CD4-positive, alpha-beta T cell treated with Interleukin-10 for 1 hour (primary cell): ENCODE measurements at places on chromosomes 16 and 17.

GRCh38 chr17:17676752-17677151 is 4.5 kb upstream of the RAI1 start:
- no peak for DNase-seq

GRCh38 chr17:43774304-43775250 is 4.2 kb downstream of the DUSP3 start:
- DNase-seq: no peak

GRCh38 chr17:63478814-63479494 is 2.1 kb downstream of the ACE start:
- peak; percentile 82 for DNase-seq

DNA sequence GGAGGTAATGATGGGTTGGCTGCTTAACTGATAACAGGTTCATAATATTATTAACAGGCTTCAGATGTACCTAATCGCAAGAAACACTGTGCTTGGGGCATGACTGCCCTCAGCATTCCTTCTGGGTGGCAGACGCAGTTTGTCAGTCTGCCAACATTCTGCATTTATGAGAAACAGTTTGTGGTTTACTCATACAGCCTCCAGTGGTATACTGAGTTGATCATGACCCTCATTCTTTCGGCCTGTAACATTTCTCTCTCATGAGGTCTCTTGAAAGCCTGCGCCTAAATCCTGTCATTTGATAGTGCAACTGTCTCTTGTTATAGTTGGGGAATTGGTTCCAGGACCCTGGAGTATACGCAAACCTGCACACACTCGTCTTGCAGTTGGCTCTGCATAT is 4.9 kb upstream of the RUSF1 start:
- no peak for DNase-seq

DNA sequence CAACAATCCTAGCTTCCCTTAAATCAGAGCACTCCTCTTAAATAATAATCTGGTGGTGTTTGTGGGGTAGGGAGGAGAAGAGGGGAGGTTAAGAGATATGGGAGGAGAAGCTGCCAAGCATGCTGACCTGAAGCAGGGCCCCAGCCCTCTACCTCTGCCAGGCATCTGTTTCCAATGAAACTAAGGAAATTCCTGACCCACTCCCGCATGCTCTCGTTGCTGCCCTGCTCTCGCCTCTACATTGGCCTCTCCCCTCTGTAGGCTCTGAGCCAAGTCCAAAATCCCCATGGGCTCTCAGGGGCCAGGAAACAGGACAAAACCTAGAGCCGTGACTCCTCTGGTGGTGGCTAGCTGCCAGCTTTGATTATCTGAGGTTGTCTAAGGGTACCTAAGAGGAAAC is 559.5 kb upstream of the CDH11 start:
- no peak for DNase-seq

GRCh38 chr16:88831838-88832237 is 20.1 kb upstream of the APRT start:
- DNase-seq: no peak

DNA sequence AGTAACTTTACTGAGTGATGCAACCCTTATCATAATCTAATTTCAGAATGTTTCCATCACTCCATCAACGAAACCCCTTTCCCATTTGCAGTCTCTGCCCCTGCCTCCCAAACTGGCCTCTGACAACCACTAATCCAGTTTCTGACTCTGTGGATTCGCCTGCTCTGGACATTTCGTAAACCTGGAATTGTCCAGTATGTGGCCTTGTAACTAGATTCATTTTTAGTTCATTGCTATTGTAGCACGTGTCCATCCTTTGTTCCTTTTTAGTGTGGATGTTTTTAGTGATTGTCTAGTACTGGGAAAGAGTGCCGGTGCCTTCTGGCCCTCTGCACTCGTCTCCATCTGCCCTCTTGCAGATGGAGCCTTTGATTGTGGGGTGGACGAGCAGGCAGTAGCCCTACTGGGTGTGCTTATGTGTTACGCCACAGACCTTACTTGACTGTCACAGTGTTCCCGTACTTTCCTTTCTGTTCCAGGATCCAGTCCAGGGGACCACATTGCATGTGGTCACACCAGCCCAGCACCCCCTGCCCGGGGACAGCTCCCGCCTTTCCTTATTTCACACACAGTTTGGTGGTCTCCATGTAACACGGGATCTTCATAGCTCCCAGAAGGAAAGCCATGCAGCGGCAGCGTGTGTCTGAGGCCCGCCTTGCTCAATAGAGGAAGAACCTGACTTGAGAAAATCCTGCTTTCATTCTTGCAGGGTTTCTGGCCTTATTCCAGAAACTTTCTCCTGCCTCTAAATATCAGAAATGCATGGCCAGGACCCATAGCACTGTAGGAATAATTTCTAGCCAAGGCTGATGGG is 8.8 kb downstream of the KIAA0513 start:
- no peak for DNase-seq

- no peak for DNase-seq
Observed at GRCh38 chr17:2924211-2924610, 128.0 kb downstream of the RAP1GAP2 start.

- peak; percentile 34 for DNase-seq
Observed at GRCh38 chr16:57764341-57765159, 29.0 kb downstream of the KATNB1 start.

- no peak for DNase-seq
Observed at GRCh38 chr17:74204474-74204873, 996 bp downstream of the RPL38 start.

GRCh38 chr17:75818326-75818885 is 25.8 kb downstream of the UNC13D start:
- no peak for DNase-seq

DNA sequence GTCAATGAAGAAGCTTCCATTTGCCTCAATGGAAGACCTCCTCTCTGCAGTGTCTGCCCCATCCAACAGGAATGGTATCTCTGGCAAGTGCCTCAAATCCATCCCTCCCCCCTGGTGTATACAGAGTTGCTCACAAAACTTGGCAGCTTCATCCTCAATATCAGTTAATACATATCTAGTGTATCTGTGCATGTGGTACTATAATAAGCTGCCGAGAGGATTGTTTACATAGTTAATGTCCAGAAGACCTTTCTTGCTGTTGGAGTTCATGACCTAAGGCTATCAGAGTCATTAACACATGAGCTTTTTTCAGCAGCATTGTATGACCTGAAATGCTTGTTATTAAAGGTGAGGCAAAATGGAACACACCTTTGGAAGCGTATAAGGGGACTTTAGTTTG is 14.0 kb upstream of the RASL10B start:
- DNase-seq: no peak

GRCh38 chr16:13621639-13622038 is 298.3 kb upstream of the ERCC4 start:
- DNase-seq: no peak

DNA sequence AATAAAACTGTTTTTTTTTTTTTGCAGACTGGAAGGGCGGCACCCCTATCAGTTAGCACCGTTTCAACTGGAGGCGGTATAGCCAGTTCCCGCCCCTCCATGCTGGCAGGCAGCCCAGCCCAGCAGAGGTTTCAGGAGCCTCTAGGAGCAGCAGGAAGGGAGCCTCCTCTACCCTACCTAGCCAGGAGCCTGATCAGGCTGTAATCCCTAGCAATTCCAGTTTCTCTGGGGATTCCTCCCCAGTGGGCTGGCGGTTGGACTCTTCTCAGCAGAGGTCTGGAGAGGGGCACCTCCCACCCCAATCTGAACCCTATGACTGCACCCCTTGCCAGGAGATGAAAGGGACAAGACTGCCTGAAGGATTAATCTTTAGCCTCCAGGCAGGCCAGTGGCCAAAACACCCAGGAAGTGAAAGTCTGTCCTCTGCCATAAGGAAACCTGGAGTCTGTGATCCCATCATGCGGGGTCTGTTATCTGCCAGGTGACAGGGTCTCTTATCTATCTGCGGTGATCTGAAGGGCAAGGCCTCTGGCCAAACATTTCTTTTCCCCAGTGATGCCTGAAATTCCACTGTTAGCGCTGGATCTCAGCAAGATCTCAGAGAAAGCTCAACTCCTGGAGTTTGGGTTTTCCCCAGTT is 4.9 kb upstream of the CDH1 start:
- no peak for DNase-seq

DNA sequence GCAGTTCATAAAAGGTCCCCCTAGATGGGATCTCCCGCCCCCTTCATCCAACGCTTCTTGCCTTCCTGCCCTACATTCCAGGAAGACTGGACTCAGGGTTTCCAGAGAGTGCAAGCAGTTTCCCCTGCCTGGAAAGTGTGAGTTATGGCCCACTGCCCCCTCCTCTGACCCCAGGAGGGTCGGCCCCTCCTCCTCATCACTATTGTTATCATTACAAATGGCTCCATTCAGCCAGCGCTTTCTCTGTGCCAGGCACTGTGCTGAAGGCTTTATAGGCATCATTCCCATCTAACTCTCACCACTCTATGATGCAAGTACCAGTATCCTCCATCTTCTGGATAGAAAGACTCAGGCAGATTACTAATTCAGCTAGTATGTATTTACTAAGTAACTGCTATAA is 90.7 kb downstream of the USP31 start:
- DNase-seq: no peak

GRCh38 chr17:30031214-30031869 is 85.3 kb upstream of the NSRP1 start:
- DNase-seq: no peak

GRCh38 chr16:68907781-68908181 is 64.5 kb downstream of the TANGO6 start:
- no peak for DNase-seq

DNA sequence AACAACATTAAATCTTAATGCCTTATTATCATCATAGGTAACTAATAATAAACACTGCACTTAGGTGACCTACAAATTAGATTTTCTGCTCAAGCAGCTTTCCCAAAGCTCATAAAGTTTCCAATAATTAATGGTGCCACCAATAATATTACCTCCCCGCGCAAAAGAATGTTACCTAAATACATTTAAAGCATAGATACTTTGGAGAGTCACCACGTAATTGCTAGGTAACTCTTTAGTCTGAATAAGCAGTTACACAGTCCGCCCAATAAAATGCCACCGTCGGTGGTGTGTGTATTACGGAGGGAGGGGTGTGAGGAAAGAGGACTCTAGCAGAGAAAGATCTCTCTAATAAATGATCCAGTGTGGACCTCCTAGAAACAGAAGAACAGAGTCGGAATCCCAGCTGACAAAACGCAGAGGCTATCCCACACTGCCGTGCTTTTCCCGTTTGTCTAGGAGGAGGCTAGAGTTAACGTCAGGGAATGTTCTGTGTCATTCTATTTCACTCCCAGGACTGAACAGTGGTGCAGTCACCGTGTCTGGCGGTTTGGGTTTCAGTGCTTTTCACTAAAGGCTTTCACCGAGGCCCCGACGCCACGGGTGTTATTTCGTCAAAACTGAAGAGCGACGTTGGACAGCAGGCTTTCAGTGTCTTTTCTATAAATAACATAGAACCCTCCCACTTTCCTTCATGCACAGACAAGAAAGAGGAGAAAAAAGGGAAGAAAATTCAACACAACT is 630 bp downstream of the RNFT1 start:
- peak; percentile 49 for DNase-seq

DNA sequence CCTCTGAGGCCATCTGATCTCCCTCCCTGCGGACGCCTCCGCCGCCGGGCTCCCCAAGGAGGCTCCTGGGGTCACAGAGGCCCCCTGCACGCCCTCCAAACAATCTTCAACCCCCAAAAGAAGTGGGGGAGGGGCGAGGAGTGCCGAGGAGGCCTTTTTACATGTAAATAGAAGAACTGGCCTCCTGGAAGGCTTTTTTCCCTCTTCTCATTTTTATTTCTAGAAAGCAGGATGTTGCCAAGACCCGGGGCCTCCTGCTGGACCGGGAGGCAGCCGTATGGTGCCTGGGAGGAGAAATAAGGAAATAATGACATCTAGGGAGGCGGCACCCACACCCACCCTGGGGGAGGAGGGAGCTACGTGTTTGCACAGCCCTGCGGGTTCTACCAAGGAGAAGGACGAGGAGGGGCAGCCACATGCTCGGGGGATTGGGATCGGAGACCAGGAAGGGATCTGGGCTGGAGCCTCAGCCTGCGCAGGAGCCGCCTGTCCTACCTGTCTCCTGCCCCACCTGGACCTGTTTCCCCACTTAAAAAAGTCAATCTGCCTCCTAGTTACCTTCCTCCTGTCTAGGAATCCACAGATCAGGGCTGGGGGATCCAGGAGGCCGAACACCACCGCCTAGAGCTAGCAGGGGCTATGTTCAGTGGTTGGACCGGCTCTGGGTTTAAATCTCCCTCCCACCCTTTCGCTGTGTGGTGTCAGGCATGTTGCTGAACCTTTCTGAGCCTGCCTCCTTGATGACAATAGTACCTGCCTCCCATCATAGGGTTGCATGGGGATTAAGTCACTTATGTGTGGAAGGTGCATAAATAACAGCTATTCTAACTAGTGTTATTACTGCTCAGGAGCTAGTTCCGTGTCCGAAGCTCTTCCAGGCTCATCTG is 175.7 kb upstream of the GSE1 start:
- no peak for DNase-seq

- no peak for DNase-seq
Observed at GRCh38 chr17:77403854-77404253, 263.1 kb downstream of the SEC14L1 start.

DNA sequence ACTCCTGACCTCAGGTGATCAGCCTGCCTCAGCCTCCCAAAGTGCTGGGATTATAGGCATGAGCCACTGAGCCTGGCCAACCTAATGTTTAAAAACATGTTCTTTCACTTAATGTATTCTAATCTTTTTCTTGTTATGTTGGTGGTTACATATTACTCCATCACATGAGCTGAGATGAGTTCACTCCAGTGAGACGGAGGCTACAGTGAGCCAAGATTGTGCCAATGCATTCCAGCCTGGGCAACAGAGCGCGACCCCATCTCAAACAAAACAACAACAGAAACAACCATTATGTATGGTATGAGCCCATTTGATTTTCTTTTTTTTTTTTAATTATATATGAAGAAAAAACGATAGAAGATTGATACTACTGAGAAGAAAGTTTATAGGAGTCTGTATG is 39.6 kb downstream of the SLC39A11 start:
- no peak for DNase-seq

- DNase-seq: no peak
Observed at GRCh38 chr17:81289627-81290026, 5.5 kb downstream of the SLC38A10 start.

- DNase-seq: no peak
Observed at GRCh38 chr16:28561557-28562187, 8.0 kb downstream of the SGF29 start.

GRCh38 chr16:81841722-81842121 is 62.6 kb downstream of the PLCG2 start:
- peak; percentile 52 for DNase-seq

GRCh38 chr17:21380659-21381058 is 4.5 kb downstream of the KCNJ12 start:
- DNase-seq: no peak
